Hematopoietic multipotent progenitor cell treated with erythropoietin and hydrocortisone succinate and interleukin-3 and kit ligand, for 8 days (in vitro differentiated cells): ENCODE measurements at places on chromosomes 12 and 14.
A peak's percentile ranks its signal among the peaks of the same experiment; 100 is the strongest.

GRCh38 chr12:91155990-91156389 lies 26.6 kb downstream of the DCN start:
- no peak for DNase-seq

DNA sequence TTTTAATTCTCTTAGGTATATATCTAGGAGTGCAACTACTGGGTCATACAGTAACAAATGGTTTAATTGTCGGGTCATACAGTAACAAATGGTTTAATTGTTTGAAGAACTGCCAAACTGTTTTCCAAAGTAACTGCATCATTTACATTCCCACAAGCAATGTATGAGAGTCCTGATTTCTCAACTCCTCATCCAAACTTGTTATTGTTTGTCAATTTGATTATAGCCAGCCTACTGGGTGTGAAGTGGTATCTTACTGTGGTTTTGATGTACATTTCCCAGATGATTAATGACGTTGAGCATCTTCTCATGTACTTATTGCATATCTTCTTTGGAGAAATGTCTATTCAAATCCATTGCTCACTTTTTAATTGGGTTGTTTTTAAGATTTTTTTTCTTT lies 67.6 kb upstream of the CFL2 start:
- DNase-seq: no peak

DNA sequence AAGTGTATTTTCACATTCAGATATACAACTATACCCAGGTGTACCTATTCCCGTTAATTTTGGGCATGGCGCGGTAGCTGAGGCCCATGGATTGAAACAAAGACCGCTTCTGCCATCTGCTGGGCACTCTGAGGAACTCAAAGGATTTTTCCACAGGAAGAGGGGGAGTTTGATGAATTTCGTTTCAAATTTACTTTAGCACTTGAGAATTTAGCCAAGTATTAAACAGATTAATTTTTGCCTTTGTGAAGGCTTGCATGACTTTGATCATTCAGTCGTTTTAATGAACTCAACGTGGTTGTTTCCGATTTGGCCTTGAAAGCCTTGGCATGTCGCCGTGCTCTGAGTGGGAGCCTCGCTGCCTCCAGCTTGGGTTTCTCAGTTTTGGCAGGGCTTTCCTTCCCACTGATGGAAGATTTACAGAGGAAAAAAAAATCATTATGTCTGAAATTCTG lies 153.2 kb upstream of the DDHD1 start:
- DNase-seq: peak; percentile 57

- DNase-seq: no peak
These were observed 116.0 kb downstream of the PRICKLE1 start for GRCh38 chr12:42473561-42473960.

- DNase-seq: no peak
These were observed 25.3 kb downstream of the GPRC5D start for GRCh38 chr12:12926571-12927071.

- no peak for DNase-seq
These were observed 7.0 kb downstream of the DAZAP2 start for GRCh38 chr12:51245476-51246253.
